Right lung (tissue), 10 donors: ENCODE measurements at places on chromosomes 16 and 17.

- no peak for DNase-seq
Observed at GRCh38 chr16:78552106-78552675, 452.7 kb downstream of the WWOX start.

GRCh38 chr17:77466140-77466539 lies 325.4 kb downstream of the SEC14L1 start:
- DNase-seq: no peak

DNA sequence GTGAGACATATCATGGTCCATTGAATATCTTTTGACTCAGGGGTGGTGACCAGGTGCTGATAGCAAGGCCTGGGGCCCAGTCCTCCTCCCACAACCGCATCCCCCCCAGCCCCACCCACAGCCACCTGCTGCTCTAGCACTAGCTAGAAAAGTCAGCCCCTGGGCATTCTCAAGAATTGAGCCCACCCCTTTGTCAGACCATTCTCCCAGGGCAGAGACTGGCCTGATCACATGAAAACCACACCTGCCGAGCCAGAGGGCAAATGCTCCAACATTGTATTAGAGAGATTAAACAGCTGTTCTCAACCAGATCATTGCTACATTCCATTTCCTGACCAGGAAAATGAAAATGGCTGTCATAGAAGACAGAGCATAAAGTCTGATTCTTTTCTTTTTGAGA lies 62.4 kb downstream of the RAB11FIP4 start:
- no peak for DNase-seq

DNA sequence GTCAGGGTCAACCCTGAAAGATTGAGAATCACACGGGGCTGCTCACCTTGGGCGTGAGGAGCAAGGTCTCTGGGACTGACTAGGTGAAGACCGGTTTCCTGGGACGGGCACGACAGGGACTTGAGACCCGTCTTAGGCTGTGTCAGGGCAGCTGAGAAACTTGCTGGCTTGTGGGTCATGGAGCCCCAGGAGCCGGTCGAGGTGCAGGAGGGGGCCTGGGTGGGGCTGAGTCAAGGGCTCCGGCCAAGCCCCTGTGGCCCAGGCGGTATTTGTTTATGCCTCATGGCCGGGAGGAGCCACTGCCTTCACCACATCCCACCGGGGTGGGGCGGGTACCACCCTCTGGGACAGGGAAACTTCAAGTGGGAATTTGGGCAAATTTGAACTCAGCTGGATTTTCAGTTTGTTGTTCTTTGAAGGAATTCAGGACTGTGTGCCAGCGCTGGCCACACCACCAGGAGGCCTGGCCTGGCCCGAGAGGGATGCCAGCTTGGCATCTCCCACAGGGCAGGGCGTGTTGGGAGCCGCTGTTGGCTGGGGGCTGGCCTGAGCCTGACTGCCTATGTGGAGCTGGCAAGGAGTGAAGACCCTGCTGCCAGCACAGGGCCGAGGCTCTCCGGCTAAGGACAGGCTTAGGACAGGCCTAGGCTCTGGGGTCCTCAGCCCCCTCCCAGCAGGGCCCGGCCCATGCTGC lies 116.1 kb downstream of the METRNL start:
- DNase-seq: no peak

DNA sequence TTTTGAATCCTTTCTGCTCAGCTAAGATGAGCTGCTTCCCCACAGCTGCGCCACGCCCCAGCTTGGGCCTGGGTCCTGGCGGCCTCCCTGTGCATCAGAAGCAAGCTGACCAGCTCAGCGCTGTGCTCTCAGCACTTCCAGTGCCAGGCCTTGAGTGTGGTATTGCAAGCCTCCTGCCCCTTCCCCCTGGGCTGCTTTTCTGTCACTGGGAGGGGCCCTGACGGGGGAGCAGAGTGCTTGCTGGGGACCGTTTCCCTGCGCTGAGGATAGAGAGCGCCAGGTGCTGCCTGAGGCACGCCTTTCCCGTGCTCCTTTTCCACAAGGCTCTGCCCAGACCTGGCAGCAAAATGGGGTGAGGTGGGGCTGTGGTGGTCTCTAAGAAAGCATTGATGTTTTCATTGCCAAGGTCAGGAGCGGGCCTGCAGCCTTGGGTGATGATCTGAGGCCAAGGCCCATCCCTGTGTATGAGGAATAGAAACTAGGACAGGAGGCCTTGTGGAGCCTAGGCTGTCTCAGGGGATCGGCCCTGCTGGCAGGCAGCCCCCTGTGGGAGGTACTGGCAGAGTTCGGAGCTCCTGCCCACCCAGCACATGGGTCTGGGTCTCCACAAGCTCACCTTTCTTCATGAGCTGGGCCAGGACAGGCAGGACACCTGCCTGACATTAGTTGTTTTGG lies 29.7 kb downstream of the POLR3E start:
- DNase-seq: no peak

GRCh38 chr16:54121539-54122295 lies 164.9 kb downstream of the IRX3 start:
- DNase-seq: no peak

DNA sequence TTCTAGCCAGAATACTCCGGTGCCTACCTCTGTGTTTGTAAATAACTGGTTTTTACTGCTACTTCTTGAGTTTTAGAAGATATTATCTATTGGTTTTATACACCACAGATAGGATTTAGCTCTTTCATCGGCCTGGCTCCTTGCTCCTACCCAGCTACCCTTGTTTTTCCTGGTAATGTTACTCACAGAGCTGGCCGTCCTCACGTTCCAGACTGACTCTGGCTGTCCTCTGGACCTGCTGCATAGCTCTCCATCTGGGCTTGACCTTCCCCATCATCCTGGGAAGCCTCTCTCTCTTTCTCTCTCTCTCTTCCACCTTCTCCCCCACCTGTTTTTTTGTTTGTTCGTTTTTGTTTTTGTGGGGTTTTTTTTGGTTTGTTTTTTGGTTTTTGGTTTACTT lies 51.5 kb downstream of the MPRIP start:
- no peak for DNase-seq

DNA sequence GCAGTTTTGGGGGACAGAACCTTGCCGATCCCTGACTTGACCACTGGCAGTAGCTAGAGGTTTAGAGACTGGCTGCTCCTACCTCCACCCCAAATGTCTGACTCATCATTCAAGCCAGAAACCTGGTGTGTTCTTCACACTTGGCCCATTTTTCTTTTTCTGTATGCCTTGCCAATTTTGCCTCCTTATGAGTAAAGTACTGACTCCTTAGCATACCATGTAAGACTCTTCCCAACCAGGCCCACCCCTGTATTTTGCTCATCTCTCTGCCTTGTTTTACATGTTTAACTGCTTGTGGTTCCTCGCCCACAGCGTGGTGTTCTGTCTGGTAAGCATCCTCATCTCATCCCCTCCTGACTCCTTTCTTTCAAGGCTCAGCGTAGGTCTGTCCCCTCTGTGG lies 37.9 kb downstream of the NUP88 start:
- no peak for DNase-seq

GRCh38 chr17:65231662-65232335 lies 94.6 kb downstream of the RGS9 start:
- DNase-seq: peak; percentile 55

DNA sequence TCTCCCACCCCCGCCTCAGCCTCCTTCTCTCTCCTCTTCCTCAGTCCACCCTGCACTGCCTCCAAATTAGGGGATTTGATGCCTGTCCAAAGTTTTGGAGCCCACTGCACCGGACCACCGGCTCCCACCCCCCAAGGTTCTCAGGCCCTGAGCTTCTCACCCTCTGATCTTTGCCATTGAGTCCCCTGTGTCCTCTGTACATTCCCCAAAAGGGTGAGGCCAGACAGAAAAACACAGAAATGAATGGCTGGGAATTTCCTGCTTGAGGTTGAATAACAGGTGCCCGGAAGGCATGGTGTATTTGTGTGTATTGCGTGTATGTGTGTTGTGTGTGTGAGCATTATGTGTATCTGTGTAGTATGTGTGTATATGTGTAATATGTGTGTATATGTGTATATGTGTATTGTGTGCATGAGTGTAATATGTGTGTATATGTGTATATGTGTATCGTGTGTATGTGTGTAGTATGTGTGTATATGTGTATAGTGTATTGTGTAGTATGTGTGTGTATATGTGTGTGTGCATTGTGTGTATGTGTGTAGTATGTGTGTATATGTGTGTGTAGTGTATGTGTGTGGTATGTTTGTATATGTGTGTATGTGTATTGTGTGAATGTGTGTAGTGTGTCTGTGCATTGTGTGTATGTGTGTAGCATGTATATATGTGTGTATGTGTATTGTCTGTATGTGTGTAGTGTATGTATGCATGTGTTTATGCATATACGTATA lies 16.0 kb upstream of the CCL17 start:
- no peak for DNase-seq

GRCh38 chr17:4949321-4950074 lies 1.2 kb upstream of the PFN1 start:
- DNase-seq: peak; percentile 46

DNA sequence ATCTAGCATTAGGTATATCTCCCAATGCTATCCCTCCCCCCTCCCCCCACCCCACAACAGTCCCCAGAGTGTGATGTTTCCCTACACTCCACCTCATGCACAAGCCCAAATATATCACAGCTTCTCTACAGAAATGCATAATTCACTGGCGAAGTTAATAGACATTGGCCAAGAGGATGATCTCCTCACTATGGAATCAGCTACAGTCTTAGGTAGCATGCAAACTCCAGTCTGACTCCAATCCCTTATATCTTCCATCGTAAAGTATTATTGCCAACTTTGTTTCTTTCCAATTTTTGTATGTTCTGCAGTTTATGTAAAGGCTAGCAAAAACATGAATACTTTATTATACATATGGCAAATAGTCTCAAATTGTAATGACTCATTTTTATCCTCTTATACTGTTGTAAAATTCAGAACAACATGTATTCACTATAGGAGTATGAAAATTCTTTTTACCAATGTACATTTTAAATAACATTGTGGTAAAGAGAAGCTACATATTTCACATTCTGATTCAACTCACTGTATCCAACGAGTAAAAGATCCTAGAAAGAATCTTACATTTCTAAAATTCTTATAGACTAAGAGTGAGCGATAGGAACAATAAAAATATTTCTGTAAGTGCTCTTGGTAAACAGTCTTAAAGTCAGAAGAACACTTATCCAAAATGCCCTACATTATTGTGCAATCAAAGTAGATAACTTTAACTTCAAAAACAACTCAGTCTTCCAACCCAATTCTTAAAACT lies 871 bp downstream of the ABCA8 start:
- no peak for DNase-seq

DNA sequence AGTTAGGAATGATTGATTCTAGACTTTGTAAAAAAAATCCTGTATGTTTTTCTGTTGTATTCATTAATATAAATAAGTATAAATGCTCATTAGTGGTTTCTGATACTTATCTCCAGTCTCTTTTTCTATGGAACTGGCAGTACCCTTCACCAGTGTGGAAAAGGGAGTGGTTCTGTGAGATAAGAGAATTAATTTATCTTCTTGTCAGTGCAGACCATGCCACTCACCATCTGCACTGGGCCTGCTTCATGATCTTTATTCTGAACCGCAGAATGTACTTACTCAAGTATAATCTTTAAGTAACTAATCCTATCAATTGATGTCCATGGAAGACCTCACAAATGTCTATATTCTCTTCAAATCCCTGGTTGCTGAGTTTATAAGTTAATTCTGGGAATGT lies 836.1 kb upstream of the CDH8 start:
- no peak for DNase-seq

DNA sequence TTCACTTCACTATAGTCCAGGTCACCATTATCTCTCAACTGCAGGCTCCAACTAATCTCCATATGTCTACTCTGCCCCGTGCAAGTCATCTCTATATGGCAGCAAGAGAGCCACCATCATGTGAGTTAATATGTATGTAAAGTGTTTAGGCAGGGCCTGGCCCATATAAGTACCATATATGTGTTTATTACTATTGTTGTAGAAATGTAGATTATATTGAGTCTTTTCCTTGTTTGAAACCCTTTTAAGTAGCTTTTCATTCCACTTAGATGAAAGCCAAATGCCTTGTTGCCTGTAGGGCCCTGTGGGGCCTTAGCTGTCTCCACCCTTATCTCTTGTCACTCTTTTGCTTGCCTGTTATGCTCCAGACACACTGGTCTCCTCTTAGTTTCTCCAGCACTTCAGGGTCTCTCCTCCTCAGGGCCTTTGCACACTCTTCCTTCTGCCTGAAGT lies 164.0 kb downstream of the PHKB start:
- no peak for DNase-seq

- DNase-seq: no peak
Observed at GRCh38 chr17:77392376-77393273, 251.9 kb downstream of the SEC14L1 start.

DNA sequence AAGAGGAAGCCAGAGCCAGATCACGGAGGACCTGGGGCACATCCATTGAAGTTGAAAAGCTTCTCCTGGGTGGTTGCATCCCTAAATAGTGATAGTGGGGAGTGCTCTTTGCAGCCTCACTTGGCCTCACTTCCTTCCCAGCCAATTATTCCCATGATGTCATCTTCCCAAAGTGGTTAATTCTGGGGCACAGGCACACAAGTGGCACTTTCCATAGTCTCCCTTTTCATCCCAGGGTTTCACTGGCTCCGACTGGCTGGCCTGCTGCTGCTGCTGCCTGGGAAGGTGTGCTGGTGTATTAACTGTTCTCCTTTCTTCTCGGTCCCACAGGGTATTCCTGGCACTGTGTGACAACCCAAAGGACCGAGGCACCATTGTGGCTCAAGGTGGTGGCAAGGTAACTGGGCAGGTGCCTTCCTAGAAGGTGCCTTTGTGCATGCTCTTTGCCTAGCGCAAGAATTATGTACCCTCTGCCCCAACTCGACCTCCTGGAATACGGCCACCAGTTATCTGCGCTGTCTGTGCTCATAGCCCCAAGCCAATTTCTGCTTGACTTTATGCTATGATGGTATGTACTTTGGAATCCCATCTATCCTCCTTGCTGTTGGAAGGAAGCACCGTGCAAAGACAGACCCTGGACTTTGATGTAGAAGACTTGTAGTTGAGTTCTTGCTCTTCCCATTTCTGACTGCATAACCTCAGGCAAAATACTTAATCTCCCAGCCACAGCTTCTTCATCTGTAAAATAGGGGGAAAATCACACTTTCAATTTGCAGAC lies 18.4 kb downstream of the SLC35G3 start:
- no peak for DNase-seq

DNA sequence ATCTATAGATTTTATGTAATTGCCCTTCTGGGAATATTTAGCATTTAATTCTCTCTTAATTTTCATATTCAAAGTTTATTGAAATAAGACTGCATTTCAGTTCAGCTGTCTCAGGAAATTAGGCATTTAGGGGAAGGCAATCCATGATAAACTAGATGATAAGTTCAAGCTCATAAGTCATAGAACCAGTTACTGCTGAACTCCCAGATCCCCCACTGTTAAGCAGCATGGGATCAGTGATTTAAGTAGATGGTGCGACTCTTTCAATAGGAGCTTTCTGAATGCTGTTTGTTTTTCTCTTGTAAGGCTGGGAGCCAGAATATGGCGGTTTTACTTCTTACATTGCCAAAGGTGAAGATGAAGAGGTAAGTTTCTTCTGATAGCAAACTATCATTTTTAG lies 23.8 kb downstream of the OGFOD1 start:
- no peak for DNase-seq

- no peak for DNase-seq
Observed at GRCh38 chr17:77188084-77189066, 47.6 kb downstream of the SEC14L1 start.
